ENCODE measurements at places on chromosomes 5 and 9. TPM values are rescaled to one million over a fixed set of nuclear protein-coding genes. Genes with fewer than 3 reads are reported as not detected.
A peak's percentile ranks its signal among the peaks of the same experiment; 100 is the strongest.

DNA sequence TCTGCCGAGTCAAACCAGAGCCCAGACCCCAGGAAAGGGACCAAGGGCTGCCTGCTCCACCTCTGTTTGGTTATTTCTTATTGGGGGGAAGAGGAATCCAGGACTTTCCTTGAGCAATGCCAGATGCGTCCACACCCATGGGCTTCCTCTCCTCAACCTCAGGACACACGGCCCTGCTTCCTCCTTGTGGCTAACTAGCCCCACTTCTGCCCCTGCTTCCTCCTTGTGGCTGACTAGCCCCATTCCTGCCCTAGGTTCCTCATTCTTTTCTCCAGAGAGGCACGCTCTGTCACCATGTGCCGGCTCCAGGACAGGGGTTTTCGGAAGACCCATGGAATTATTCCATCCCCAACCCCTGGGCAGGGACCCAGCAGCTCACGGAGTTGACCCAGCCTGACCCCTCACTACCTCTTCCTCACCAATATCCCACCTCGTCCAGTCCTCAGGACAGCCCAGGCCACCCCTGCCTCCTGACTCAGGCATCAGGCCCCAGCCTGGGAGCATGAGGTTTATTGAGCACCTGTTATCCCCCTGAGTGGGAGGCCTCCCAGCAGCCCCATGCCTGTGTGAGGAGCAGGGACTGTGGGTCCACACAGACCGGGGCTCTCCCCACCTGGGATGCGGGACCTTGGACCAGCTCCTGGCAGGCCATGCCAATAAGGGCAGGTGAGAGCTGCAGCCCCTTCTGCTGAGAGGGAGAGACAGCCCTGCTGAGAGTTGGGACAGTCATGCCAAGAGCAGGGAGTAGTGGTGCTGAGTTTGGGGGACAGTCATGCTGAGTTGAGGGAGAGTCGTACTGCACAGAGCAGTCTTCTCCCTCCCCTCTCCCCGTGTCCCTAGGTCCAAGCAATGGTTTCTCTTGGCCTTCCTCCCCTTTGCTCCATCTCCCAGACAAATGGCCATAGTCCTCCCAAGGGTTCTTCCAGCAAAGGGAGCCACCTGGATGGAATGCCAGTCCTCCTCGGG, 11.8 kb upstream of the FCN1 start:
- DNase-seq = no peak

DNA sequence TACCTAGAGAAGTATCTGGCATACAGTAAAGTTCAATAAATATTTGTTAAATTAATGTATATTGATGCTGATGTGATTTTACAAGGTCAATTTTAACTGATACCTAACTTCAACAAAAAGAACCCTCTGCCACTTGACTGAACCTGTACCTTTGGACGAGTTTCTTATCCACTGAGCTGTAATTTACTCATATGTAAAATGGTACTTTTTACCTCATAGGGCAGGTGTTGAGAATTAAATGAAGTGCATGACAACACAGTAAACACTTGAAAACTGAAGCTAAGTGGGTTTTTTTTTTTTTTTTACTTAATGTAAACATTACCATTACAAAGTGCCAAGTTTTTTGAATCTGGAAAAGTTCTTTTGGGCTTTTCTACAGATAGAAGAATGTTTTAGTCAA, 15.4 kb downstream of the NIPSNAP3B start:
- DNase-seq = no peak

- no peak for DNase-seq
Observed at GRCh38 chr5:6804766-6805501, 91.7 kb downstream of the TENT4A start.

DNA sequence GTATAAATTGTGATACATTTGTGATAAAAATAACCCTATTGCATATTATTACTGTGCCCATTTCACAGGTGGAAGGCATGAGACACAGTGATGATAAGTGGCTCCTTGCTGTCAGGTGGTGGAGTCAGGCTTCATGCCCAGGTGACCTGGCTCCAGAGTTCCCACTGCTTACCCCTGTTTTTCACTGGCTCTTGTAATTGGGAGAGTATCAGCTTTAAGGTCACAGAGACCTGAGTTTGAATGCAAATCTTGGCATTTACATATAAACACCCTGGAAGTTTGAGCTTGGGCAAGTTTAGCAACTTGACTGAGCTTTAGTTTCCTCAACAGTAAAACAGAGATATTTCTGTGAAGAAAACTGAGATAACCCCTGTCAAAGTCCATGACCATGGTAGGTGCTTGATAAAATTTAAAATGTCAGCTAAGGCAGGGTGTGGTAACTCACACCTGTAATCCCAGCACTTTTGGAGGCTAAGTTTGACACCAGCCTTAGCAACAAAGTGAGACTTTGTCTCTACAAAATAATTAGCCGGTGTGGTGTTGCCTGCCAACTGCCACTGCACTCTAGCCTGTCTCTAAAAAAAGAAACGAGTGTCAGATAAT, 29.2 kb downstream of the MAT2B start:
- no peak for DNase-seq

SPATA31A5 gene
- not detected for total RNA-seq

CORO2A gene
- total RNA-seq = 5.1 TPM

- no peak for DNase-seq
Observed at GRCh38 chr5:101009758-101010519, 106.9 kb upstream of the ST8SIA4 start.

SNCAIP gene
- total RNA-seq = not detected

- DNase-seq = peak; percentile 41
Observed at GRCh38 chr5:131974956-131975726, 29.7 kb upstream of the MEIKIN start.

DNA sequence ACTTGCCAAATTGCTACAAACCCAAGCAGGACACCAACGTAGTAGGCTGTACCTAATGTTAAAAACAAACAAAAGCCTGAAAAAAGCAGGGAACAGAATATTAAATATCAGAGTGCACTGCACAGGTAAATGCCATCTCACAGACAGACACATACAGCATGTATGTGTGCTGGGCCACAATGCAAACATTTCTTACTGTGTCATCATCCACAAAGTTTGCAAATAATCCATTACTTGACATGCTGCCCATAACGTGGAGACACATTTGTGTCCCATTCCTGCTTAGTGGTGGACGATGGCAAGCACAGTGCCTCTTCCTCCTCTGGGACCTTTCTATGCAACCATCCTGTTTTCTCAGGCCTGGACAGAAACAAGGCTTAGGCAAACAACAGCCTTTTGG, 44.7 kb downstream of the GOLM1 start:
- no peak for DNase-seq

DNA sequence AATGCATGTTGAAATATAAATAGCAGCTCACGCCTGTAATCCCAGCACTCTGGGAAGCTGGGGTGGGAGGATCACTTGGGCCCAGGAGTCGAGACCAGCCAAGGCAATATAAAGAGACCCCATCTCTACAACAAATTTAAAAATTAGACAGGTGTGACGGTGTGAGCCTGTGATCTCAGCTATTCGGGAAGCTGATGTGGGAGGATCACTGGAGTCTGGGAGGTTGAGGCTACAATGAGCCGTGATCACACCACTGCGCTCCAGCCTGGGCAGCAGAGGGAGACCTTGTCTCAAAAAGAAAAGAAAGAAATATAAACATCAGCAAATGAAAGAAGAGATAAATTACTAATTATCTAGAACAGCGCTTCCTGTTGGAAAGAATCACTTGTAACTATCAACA, 105.0 kb downstream of the MAPKAP1 start:
- DNase-seq = no peak

GMCL2 gene
- total RNA-seq = not detected

DNA sequence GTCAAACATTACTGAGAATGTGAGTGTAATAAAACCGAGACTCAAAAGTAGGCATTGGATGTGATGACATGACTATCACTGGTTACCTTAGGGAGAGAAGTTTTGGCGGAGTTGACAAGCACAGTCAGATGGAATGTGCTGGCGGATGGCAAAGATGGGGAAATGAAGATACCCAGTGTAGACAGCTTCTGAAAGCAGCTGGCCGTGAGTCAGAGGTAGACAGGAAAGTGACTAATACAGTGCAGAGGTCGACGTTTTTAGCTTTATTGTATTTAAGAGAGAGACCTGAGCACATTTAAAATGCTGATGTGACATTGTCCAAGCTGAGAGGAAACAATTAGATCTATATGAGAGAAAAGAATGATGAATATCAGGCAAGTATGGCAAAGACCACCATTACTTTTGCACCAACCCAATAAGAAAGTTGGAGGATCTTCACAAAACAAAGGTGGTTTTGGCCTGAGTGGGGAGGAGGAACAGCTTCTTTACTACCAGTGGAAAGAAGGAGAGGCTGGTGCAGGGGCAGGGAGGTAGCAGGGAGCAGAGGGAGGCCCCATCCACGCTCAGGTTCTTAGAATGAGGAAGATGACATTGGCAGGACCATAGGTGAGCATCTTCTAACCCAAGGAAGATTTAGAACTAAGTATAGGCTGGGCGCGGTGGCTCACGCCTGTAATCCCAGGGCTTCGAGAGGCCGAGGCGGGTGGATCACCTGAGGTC, 36.7 kb upstream of the KCNIP1 start:
- no peak for DNase-seq

DNA sequence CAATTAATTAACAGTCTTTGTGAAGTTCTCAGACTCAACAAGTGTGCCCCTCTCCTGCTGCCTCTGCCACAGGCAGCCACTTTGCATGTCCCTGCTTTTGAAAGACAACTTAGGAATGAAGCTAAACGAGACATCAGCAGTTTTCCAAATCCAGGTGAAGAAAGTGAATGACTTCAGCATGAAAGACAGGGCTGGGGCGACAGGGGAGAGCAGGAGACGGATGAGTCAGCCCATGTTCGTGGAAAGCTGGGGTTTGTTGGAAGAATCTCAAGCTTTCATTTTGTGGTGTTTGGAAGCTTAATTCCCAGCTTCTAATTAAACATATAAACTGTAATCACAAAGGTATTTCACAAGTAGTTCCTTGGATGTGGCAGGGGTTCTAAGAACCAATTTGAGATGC, 207.8 kb upstream of the MAP3K1 start:
- DNase-seq = no peak

DNA sequence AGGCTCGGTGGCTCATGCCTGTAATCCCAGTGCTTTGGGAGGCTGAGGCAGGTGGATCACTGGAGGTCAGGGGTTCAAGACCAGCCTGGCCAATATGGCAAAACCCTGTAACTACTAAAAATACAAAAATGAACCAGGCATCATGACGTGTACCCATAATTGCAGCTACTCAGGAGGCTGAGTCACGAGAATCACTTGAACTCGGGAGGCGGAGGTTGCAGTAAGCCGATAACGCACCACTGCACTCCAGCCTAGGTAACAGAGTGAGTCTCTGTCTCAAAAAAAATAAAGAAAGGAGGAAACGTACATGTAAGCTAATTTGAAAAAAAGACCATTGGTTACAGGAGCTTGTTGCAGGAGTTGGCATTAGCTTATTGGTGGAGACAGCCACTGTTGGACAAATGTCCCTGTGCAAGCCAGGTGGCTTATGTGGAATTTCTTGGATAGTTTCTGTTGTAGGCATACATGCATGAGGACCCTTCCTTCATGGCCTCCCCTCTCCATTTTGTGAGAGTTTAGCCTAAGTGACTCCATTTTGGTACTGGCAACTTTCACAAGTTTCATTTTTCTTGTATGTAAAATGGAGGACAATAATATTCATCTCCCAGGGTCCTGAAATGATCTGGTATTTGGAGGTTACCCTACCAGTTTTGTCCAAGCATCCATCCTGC, 16.8 kb upstream of the RAB14 start:
- no peak for DNase-seq

CFAP90 gene
- not detected for total RNA-seq

CLTB gene
- 66.4 TPM for total RNA-seq

SHC3 gene
- total RNA-seq = not detected

DNA sequence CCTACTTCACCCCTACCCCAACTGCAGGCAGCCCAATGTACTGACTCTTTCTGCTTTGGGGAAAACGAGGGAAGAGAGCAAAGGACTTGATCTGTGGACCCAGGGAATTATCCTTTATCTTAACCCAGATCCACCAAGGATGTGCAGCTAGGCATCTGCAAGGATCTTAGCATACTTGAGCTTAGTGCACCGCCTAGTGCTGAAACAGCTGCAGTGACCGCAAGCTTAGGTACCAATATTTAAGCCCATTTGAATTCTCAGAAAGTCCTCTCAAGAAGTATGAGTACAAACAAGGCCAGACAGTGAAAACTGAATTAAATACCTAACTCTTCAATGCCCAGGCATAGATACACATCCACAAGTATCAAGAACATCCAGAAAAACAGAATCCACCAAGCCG, 576.7 kb upstream of the ADAMTS16 start:
- DNase-seq = no peak

- DNase-seq = no peak
Observed at GRCh38 chr9:131095666-131096268, 564 bp upstream of the AIF1L start.

DNA sequence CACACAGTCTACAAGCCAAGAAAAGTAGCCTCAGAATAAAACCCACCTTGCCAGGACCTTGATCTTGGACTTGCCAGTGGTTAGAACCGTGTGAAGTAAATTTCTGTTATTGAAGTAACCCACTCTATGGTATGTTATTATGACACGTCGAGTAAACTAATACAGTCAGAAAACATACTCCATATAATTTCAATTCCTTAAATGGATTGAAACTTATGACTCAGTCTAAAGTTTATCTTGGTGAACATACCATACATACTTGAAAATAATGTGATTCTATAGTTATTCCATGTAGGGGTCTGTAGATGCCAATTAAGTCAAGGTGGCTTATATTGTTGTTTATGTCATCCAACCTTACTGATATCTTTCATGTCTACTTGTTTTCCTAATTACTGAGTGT, 950.7 kb downstream of the TLE4 start:
- DNase-seq = no peak

Measured in CD8-positive, alpha-beta memory T cell (primary cell).